ENCODE measurements at places on chromosomes 5 and 9.

DNA sequence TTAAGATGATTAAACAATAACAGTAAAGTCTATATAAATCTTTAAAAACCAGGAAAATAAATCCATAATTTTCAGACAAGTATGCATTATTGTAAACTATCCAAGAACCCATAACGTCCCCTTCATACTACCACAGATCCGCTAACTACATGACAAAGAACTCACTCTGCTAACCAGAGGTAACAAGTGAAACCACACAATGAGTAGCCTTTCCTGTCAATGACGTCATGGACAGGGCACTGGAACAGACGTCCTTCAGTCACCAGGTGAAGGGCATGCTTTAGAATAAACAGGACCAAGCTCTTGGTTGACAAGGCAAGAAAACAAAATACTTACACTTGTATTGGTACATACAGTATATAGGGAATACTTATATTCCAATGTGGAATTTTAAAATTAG is 45.2 kb downstream of the RNF130 start:
- no peak for DNase-seq

DNA sequence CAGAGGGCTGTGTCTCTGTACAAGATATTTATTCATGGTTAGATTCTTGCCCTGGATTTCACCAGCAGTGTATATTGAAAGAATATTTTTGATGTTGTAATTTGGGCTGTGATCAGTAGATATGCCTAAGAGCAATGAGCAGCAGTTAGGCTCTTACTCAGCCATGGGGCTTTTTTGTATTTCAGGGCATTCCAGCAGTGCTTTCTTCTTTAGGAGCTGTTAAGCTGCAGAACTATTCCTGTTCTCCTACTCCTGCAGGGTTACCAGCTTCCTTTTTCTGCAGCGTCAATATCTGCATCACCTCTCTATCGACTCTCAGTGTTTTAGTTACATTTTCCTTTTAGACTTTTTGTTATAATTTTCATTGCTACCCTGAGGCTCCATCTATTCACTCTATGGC is 206.2 kb downstream of the SLCO4C1 start:
- no peak for DNase-seq

DNA sequence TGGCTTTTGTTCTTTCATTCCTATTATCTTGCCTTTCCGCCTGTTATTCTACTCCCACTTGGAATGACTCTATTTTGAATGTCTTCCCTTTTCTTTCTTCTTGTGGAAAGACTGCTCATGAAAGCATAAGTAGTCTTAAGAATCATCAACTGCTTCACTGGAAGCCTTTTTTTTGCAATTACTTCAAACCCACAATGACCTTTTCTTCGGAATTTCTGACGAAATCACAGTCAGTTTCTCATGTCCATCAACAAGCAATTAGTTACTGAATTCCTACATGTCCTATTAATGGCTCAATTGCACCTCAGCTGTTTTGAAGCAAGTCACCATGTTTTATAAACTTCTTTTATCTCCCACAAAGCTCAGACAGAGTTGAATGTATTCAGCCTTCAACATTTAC is 196.2 kb downstream of the TARS1 start:
- DNase-seq = no peak

DNA sequence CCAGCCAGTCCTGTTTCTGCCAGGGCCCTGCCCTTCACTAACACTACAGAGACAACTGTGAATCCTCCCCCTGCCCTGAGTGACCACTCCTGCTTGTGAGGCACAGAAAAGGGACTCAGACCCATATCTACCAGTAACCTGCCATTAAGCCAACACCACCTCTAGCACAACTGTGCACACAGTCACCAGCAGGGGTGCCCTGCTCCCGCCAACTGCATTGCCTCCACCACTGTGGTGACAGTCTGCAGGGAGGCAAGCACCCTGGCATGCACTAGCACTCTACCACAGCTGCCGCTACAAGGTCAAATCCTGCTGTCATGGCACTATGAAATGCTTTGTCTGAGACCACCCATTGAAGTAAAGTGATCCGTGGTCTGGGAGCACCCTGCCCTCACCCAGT is 1028.5 kb upstream of the CDH9 start:
- DNase-seq = no peak

- DNase-seq = no peak
These were observed 167.1 kb upstream of the PAPPA start for GRCh38 chr9:115986508-115986907.

DNA sequence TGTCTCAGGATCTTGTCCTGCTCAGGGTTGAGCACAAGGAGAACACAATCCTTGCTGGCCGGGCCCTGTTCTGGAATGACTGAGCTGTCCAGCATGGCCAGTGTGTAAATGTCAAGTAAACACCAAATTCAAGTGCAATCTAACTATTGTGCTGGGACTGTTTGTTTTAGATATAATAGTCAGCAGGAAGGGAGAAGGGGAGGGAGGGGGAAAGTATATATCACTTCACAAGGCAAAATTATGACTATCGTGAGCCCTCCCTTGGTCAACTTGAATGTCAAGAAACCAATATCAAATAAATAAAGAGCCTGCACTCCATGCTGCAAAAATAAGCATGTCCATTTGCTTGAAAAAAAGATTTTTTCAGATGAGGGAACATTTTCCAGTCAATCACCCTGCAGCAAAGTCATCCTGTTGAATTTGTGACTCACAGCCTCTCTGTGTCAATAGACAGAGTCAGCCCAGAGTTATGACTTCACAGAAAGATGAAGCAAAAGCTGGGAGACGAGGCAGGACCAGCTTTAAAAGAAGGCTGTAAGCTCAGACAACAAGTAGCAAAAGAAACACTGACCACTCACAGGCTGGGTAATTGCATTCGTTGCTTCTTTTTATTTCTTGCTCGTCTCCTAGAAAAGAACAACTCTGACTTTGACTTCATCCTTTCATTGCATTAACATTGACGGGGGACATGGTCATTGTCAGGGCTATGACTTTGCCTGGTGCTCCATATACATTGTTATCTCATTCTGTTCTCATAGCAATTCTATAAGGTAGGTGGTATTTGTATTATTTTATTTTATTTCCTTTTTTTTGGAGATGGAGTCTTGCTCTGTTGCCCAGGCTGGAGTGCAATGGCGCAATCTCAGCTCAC is 15.3 kb upstream of the KLF4 start:
- DNase-seq = no peak

DNA sequence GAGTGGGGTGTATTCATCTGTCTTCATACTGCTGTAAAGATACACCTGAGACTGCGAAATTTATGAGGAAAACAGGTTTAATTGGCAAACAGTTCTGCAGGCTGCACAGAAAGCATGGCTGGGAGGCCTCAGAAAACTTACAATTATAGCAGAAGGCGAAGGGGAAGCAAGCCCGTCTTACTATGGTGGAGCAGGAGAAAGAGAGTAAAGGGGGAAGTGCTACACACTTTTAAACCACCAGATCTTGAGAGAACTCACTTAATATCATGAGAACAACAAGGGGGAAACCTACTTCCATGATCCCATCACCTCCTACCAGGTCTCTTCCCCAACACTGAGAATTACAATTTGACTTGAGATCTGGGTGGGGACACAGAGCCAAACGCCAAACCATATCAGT is 12.5 kb upstream of the NREP start:
- DNase-seq = no peak

GRCh38 chr9:111393971-111394370 is 63.9 kb upstream of the OR2K2 start:
- no peak for DNase-seq

DNA sequence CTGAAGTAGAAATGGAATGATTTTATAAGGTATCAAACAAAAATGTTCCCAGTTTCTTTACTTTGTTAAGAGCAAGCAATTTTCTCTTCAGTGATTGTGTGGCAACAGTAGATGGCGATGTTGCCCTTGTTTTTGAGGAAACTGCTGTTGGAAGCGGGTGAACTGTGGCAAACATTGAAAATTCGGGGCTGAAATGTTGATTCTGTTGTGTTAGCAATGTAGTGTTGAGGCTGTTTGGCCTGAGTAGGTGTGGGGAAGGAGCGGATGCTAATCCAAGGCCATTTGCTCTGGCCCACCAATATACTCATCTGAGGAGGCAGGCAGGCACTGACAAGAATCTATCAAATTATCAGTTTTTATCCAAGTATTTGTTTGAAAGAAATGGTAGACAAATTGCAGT is 129.8 kb downstream of the SLC12A2 start:
- DNase-seq = peak; percentile 29

DNA sequence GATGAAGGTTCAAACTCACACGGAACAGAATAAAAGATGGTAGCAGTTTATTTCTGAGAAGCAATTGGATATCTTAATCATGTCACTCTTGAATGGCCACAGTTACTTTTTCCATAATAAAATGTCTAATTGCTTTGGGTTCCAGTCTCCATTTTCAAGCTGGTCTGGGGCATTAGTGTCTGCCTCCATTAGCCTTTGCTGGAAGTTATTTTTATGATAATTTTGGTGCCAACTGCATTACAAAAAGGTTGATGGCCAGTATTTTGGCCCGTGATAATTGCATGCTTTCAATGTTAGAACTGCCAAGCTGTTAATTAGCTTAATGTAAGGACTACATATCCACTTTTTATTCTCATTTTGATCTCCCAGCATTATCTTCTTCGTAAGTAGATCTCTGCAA is 165.9 kb downstream of the SMC2 start:
- DNase-seq = no peak

GRCh38 chr5:173236531-173237142 is 1.6 kb upstream of the NKX2-5 start:
- DNase-seq = no peak

DNA sequence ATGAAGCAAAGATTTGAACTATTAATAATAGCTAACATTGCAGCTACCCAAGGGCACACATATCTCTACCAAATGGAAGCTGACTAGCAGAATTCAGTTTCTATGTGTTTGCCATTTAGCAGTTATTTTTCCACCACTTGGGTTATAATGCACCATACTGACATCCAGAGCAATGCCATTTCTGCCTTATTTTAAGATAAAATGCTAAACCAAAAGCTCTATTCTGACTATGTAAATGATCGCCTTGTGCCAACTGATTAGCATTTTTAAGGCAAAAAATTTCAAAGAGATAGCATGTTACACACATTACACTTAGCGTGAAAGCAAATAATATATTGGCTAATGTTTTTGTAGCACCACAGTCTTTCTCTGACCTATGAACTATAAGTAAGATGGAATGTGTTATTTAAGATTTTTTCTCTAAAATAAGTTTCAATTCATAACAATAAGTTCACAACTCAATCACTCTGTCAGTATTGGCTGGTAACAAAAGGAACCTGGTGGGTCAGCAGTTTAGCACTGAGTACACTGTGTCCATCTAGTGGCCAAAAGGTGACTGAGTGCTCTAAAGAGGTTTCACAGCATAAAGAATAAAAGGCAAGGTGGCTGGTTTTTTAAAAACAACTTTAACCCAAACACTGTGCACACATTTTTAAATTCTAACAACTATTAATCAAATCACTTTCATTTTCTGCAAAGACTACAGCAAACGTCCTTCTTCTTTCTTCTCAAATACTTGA is 443.5 kb downstream of the PDE4D start:
- DNase-seq = no peak

- DNase-seq = no peak
These were observed 4.3 kb downstream of the KCNT1 start for GRCh38 chr9:135706288-135706687.

- no peak for DNase-seq
These were observed 1.2 kb upstream of the MZB1 start for GRCh38 chr5:139390639-139391569.

- no peak for DNase-seq
These were observed 137.3 kb downstream of the LHFPL2 start for GRCh38 chr5:78511121-78511906.

- no peak for DNase-seq
These were observed 259.6 kb downstream of the TRPM3 start for GRCh38 chr9:70861797-70862196.

- DNase-seq = no peak
These were observed 187.6 kb downstream of the CETN3 start for GRCh38 chr5:90221951-90222350.

DNA sequence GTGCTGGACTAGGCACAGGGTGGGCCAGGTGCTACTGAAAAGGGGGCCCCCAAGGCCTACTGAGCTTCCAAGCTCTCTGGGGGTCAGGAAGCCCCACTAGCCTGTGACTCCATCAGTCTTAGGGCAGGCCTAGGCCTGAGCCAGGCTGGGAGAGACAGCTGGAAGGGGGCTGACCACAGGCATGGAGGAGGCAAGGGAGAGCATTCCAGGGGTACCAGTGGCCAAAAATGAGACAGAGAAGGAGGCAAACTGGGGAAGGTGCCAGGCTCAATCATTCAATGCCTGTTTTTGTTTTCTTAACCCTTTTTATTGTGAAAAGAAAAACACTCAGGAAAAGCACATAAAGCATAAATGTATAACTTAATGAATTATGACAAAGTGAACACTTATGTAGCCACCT is 26.2 kb upstream of the TCF7 start:
- DNase-seq = no peak

GRCh38 chr9:19481971-19482404 is 73.2 kb downstream of the ACER2 start:
- DNase-seq = no peak

All from CD4-positive, alpha-beta T cell treated with Interleukin-4 for 4 hours (primary cell).